Breast epithelium (tissue), 4 donors: ENCODE measurements at places on chromosomes 7 and 10. TPM values are rescaled to one million over a fixed set of nuclear protein-coding genes. Genes with fewer than 3 reads are reported as not detected.

Gene GPER1
- total RNA-seq: 3.3 TPM

Gene MYL10
- total RNA-seq: not detected

Gene PMS2
- 14.4 TPM for total RNA-seq

Gene NUP42
- 34.1 TPM for total RNA-seq

Gene SPACDR
- not detected for total RNA-seq

Gene AGR2
- total RNA-seq: 72.8 TPM

Gene PTPRN2
- 1.6 TPM for total RNA-seq

Gene GPR26
- not detected for total RNA-seq
